ENCODE measurements at places on chromosomes 6 and 20.

DNA sequence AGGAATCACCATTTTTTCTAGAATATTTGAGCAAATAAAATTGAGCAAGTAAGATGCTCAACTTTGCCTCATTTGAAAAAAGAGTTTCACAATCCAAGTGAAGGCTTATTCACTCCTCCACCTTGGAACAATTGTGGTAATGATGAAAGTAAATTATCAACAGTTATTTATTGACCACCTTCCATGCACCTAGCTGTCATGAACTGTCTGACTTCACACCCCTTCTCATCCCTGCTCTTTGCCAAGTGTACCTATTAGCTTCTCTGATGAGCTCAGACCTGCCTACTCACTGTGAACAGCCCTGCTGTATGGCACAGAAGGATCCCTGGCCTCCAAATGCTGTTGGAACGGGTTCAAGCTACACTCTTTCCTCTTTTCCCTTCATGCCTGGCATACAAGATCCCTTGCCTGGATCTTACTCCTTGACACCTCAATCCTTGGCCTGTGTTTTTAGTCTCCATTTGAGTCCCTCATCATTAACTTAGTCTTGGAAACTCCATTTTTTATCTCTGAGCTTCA, 99.0 kb upstream of the PREP start:
- DNase-seq = no peak

- no peak for DNase-seq
Measured at GRCh38 chr20:839626-840025, 6.1 kb downstream of the FAM110A start.

GRCh38 chr20:62605236-62605943, 36.9 kb upstream of the SLCO4A1 start:
- DNase-seq = no peak

GRCh38 chr6:157496534-157497095, 115.6 kb downstream of the ZDHHC14 start:
- no peak for DNase-seq

GRCh38 chr6:54467384-54467783, 159.1 kb downstream of the TINAG start:
- no peak for DNase-seq

GRCh38 chr6:53461041-53461656, 83.8 kb downstream of the GCLC start:
- DNase-seq = no peak

DNA sequence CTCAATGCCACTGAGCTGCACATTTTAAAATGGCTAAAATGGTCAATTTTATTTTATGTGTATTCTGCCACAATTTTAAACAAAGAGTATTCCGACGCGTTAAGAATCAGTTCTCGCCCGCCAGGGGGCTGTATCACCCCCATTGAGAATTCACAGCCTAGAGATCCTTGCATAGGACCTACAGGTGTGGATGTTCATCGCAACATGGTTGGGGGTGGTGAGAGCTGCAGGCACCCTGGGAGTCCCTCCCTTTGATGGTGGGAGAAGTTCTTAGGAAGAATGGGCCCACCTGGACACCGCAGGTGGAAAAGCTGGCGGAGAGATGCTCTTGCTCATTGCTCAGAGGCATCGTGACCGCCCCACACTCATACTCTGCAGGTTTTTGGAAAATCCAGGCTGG, 63.5 kb downstream of the SLC2A10 start:
- DNase-seq = no peak

- no peak for DNase-seq
Measured at GRCh38 chr20:60900618-60901017, 351.4 kb upstream of the CDH4 start.

DNA sequence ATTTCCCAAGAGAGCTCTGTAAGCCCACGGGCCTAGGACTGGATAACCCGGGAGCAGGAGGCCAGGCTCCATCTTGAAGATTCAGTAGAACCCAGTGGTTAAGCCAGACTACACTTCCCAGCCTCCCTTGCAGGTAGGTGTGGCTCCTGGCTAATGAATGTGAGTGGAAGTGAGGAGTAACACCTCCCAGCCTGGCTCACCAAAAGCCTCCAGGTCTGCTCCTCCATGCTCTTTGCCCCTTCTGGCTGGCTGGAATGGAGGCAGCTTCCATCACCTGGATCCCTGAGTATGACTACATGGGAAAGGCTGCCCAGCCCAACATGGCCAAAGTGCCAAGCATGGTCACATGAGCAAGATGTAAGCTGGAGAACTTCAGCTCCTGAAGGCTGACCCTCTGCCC, 9.7 kb downstream of the LRRN4 start:
- no peak for DNase-seq

GRCh38 chr6:170152989-170153388, 137.9 kb downstream of the DLL1 start:
- DNase-seq = peak; percentile 63

- no peak for DNase-seq
Measured at GRCh38 chr6:44007818-44008621, 119.2 kb downstream of the MRPL14 start.

- no peak for DNase-seq
Measured at GRCh38 chr6:117536317-117536716, 53.8 kb downstream of the DCBLD1 start.

GRCh38 chr6:22756365-22756764, 187.0 kb downstream of the HDGFL1 start:
- DNase-seq = no peak

GRCh38 chr6:8000188-8000596, 64.0 kb downstream of the BLOC1S5 start:
- no peak for DNase-seq

DNA sequence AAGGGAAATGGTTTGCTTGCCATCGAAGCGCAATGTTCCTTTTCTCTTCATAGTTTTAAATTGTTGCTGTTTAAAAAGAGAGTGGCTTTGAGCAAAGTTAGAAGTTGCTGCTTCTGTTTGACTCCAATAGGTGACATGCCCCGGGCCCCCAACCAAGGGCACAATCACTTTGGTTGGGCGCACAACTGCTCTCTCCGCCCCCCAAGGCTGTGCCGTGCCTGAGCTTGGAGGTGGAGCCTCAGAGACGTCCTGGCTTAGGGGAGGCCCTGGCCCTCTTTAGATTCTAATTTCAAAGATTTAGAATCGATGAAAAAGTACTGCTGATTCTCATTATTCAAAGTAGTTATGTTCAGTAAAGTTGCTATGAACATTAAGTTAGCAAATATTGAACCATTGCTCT, 725.9 kb downstream of the COL12A1 start:
- DNase-seq = no peak

DNA sequence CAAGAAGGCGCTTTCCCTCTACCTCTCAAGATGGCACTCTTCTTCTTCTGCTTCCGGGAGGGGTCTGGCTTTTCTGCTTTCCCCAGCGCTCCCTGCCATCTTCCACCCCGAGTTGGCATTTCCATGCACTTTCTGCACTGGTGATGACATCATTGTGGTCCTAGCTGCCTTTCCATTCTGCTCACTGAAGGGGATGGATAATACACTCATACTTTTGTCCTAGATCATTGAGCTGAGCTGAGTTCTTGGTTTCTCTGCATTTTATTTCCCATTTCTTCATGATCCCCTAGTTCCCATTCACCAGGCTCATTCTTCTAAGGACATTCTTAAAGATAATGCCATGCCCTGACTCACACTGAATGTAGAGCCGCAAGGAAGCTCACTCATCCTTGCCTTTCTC, 96.7 kb downstream of the EDN1 start:
- DNase-seq = no peak

- no peak for DNase-seq
Measured at GRCh38 chr6:10961837-10962236, 75.0 kb downstream of the SYCP2L start.

- no peak for DNase-seq
Measured at GRCh38 chr20:3509064-3509463, 38.2 kb downstream of the ATRN start.

DNA sequence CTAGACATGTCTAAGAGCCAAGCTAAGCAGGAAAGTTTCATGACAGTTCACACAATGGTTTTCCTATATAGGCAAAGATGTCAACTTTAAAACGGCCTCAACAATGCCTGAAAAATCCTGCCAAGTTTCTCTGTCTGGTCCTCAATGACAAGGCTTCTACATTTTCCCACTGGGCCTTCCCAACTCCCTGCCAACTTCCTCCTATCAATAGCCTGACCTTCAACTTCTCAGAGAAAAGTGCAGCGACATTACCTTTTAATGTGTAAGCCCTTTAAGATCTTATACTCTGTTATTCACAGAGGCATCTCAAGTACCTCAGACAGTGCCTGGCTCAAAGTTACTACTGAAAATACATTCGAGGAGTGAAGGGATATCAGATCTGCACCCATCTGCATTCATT, 56.2 kb upstream of the BTBD3 start:
- no peak for DNase-seq

DNA sequence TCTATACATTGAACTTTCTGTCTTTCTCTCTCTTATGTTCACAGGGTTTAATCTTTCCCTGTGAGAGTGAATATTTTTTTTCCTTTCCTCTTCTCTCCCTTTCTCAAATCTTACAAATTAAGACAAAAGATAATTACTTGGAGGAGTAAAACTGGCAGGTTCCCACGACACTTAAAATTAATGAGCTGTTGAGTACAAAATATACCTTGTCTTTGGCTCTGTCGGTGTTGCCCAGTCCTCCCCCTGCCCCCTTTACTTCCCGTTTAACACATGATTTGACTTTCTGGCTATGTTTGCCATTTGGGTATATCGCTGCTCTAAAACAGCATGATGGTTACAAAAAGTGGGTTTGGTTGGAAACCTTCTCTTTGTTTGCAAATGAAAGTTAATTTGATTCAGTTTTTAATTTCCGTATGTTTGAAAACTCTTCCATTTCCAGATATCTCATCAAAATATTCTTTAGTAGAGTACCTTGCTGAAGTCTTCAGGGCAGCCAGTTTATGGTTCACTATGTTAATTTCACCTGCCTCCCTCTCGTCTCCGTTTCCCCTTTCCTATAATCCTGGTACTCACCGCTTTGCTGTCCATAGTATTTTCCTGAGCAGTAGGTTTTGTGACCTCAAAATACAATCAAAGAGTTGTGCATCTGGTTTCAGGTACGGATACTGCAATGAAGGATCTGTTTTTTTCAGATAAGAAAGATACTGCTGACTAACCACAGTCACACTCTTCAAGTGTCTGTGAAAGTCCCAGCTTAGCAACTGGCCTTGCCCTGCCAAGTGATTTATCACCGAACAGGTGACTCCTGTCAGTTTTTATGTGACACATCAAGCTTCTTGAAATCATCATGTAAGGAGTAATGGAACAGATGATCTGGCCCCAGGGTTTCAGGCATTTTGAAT, 181.2 kb downstream of the DTNBP1 start:
- DNase-seq = no peak

DNA sequence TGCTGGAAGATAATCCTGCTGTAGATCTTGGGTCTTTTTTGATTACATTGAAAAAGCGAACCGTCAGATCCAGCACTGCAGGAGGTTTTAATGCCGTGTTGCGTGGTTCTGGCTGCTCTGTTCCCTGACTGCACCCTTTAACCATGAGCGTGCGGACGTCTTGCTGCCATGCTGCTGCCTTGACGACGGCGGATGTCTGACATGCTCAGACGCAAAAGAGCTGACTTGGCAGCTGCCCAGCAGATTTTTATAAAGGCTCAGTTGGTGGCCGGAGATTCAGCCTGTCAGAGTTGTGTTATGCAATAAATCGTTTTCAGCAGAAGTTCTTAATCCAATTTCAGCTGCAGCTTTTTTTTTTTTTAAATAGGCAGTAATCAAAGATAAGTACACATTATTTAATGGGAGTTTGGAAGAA, 119.4 kb downstream of the JARID2 start:
- no peak for DNase-seq

DNA sequence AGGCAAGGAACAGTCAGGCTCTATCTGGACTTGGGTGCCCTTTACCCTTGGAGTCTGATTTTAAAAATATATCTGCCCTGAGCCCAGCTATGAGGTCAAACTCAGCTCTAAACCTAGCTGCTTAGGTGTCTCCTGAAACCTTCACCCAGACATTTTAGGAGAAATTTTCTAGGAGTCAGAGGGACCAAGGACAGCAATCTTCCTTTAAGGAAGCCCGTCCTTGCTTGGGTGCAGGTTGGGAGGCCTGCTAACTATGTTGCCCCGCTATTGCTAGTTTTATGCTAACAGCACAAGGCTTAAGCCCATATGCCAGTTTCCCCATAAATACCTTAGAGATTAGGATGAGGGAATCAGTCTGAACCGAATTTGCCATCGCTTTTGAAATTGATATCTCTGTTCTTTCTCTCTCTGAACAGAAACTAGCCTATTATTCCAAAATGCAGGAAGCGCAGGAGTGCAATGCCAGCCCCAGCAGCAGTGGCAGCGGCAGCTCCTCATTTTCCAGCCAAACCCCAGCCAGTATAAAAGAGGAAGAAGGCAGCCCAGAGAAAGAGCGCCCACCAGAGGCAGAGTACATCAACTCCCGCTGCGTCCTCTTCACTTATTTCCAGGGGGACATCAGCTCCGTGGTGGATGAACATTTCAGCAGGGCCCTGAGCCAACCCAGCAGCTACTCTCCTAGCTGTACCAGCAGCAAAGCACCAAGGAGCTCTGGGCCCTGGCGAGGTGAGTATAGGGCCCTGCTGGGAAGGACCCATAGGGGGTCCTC, 2.6 kb downstream of the VGLL2 start:
- no peak for DNase-seq

DNA sequence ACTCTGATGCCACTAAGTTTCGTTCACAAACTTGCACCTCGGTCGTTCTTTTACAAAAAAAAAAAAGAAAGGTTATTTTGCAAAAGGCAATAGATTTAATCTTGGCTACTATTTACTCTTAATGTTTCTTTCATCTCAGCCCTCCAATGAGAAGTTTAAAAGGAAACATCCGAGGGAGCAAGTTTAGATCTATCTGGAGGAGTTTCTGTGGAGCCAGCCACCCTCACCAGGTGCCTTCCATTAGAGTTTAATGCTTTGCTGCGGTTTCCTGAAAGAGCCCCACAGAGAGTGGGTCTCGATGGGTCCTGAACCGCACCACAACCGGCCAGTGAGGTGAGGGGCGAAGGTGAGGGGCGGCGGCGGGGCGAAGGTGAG, 632 bp downstream of the PRKN start:
- DNase-seq = no peak

- no peak for DNase-seq
Measured at GRCh38 chr20:51329845-51330244, 212.7 kb downstream of the NFATC2 start.

GRCh38 chr6:158569036-158569435, 9.1 kb downstream of the TMEM181 start:
- no peak for DNase-seq

- DNase-seq = no peak
Measured at GRCh38 chr20:36177716-36178115, 23.2 kb downstream of the EPB41L1 start.

DNA sequence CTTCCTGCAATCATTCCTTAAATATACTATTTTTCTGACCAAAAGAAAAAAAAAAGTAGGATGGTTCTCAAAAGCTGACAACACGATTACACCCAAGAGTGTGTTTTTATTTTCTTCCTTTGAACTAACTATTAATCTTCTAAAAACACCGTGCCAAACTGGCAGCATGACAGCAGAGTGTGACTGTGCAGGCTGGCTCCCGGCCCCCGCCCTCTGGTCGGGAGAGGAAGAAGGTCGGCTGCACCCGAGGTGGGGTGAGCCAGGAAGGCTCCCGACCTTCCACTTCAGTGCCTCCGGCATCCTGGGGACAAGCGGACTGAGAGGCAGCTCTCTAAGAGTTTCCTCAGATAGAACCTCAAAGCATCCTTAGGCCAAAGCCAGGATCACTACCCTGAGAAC, 29.2 kb downstream of the SLC22A23 start:
- DNase-seq = no peak

Measured in HCT116 (cell line).